ENCODE measurements at places on chromosomes 2 and 18.
A peak's percentile ranks its signal among the peaks of the same experiment; 100 is the strongest.

DNA sequence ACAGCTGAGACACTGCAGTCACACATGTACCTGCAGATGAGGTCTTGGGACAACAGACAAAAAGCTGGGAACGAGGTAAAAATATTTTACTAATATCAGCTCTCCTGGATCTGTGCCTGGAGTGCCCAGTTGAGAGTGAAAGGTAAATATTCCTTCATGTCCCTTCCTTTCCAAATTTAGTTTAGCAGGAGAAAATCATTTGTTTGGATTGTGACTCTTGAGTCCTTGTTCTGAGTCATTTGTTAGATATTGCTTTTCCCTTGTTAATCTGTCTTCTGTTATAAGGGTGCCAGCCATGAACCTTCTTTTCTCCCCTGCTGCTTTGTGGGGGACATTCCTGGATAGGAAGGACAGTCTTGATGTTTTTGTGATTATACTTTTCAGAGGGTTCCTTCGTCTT, 329.2 kb downstream of the DSC3 start:
- DNase-seq = no peak

DNA sequence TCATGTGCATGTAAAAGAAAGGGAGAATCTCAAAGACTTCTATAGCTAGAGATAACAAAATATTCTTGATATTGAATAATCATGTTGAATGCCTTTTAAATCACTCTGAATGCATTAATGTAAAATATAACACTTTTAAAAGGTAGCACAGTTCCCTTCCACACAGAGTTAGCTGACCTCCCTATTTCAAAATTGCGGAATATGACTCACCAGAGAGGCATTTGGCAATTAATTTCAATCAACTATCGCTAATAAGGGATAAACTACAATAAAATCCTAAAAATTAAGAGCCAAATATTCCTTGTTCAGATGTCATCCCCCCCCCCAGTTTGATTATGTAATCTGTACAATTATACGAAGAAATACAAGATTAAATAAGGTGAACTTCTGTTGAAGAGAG, 29.3 kb downstream of the ZC3H15 start:
- no peak for DNase-seq

GRCh38 chr2:210180477-210180876, 9.3 kb upstream of the KANSL1L start:
- DNase-seq = no peak

GRCh38 chr2:196337208-196337953, 166.0 kb upstream of the STK17B start:
- peak; percentile 80 for DNase-seq

DNA sequence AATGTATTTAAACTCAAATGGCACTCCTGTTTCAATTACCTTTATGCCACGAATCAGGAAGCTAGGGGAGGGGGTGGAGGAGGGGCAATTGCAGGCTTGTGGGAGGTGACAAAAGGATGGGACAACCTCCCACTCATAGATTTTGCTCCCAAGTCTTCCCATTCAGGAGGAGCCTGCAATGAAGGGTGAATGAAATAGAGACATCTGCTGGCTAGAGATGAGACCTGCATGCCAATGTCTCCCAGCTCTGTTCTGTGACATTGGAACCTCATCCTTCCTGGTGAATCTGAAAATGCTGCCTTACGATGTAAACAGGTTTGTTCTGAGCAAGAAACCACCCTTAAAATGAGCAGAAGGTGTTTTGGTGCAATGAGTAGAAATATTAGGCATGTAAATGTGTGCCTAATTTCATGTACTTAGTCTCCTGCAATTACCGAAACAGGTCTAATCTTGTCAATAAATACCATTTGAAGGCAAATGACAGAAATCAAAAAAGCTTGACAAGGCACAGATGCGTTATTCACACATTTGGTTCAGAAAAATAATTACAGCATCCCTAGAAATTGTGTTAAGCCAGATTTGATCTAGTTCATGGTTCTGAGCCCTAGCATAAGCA, 2.7 kb upstream of the PID1 start:
- peak; percentile 61 for DNase-seq

DNA sequence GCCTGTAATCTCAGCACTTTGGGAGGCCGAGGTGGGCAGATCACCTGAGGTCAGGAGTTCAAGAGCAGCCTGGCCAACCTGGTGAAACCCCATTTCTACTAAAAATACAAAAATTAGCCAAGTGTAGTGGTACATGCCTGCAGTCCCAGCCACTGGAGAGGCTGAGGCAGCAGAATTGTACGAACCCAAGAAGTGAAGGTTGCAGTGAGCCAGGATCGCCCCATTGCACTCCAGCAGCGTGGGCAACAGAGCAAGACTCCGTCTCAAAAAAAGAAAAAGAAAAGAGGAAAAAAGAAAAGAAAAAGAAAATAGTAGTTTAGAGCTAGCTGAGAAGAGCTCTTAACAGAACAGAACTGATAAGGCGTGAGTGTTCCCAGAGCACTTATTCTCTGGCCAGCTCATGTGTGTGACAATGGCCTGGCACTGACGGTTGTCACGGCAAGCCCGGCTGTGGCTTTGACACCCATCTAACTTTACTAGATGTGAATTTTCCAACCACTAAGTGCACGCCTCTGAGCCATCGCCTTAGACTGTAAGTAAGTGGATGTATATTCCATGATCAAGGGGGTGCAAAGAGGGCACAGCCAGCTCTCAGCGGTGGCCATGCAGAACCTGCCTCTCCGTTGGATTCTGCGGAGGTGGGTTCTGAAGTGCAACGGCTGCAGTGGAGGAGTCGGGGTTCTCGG, 80.0 kb downstream of the ZNF516 start:
- no peak for DNase-seq

GRCh38 chr2:170681311-170681710, 33.8 kb upstream of the SP5 start:
- no peak for DNase-seq

GRCh38 chr2:203693242-203693879, 13.1 kb upstream of the CD28 start:
- no peak for DNase-seq

GRCh38 chr2:239297142-239298004, 103.4 kb downstream of the HDAC4 start:
- DNase-seq = no peak

DNA sequence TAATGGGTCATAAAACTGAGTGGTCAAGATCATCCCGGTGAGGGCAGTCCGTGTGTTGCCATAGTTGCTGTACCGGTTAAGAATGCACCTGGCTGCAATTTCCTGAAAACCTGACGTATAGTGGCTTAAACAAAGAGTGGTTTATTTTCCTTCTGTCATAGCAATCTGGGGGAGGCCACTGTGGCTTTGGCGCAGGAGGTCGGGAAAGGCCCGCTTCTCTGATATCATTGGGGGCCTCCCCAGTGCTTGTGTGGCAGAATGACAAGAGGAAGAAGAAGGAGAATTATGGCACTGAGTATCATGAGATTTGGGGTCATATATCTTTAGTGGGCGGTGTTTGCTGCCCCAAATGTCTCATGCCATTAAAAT, 4.4 kb downstream of the C2orf92 start:
- DNase-seq = peak; percentile 30

DNA sequence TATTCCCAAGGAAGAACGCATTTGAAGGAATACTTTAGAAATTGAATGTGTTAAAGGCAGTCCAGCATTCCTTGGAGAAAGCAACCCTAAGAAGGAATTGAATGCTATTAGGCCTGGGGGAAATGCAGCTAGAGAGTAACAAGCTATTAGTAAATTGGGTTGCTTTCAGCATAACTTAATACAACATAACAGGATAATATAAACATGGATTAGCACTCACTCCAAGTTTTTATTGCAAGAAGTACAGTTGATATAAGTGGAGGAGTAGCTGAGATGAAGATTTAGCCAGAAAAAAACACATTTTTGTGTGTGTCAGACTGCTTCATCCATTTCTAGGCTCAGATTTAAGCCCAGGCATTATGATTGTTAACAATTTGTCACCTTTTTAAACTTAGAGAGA, 314.6 kb downstream of the MEIS1 start:
- DNase-seq = no peak

DNA sequence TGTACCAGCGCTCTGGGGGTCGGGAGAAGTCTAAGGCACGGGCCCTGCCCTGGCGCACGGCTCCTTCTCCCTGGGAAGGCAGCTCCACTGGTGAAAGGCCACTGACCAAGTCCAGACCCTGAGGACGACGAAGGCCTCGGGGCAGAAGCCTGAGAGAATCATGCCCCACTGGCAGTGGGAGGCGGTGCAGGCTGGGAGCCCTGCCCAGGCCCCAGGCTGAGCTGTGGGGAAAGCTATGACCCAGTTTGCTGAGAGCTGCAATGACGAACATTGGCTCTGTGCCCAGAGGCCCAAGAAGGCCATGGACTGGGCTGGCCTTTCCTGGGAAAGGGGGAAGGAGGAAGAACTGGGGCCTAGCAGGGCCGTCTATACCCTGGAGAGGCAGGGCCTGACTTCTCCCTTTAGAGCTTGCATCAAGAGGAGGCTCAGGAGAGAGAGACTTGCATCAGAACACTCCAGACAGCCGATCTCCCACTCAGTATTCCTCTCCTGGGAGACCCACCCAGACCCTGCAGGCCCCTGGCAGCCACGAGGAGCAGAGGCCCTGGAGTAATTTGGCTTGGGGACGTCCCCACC, 32.9 kb downstream of the HS1BP3 start:
- peak; percentile 48 for DNase-seq

GRCh38 chr2:10790228-10790973, 22.2 kb downstream of the PDIA6 start:
- no peak for DNase-seq

GRCh38 chr2:216033403-216033802, 20.1 kb upstream of the MREG start:
- DNase-seq = no peak

GRCh38 chr2:7707723-7708122, 790.5 kb downstream of the RNF144A start:
- DNase-seq = no peak

GRCh38 chr2:190837952-190838361, 42.7 kb upstream of the GLS start:
- DNase-seq = no peak

DNA sequence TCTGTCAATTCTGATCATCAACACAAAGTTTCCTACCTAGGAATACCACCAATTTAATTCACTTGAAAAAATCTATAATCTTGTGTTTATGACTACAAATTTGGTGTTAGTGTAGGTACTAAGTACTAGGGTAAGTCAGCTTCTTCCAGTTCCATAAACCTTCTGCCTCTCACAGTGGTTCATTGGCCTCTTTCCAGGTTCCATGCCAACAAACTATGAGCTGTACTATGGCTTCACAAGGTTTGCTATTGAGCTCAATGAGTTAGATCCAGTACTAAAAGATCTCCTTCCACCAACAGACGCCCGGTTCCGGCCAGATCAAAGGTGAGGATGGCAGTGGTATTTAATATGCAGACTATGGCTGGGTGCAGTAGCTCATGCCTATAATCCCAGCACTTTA, 58.8 kb downstream of the PRKRA start:
- no peak for DNase-seq

GRCh38 chr2:20071397-20072383, 20.3 kb upstream of the LAPTM4A start:
- DNase-seq = no peak

DNA sequence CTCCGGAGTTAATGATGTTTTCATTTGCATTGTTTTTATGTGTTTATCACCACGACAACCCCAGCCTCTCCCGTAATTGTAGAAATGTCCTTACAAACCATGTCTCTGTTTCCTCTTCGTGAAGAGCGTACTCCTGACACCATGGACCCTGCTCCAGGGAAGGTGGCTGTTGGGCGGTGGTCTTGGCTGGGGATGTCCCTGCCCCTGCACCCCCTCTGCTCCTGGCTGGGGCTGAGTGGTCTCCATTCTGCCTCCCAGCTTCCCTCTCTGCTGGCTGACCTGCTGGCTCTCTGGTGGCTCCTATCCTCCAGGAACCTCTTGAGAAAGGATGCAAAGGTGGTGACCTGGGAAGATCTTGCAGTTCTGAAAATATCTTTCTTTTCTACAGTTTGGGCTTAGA, 81.1 kb downstream of the ASB1 start:
- DNase-seq = no peak

- no peak for DNase-seq
Measured at GRCh38 chr18:48325115-48325665, 84.0 kb downstream of the ZBTB7C start.

DNA sequence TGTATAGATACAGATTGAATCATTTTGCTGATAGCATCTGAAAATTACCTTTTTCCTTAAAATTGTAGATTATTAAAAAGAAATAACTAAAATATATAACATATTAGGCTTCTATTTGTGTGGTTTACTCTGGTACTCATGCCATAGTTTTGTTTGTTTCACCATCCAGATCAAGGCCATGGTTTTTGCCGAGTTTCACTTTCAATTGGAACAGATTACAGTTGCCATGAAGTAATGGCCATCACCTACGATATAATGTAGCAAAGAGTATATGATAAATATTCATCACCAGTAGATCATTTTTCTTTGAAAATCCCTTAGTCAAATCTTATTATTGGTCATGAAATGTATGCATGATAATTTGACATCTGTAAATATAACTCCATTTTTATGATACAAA, 11.9 kb upstream of the DNAH7 start:
- peak; percentile 25 for DNase-seq

- DNase-seq = no peak
Measured at GRCh38 chr2:136108463-136108862, 9.5 kb downstream of the CXCR4 start.

GRCh38 chr2:229408962-229409361, 137.9 kb upstream of the PID1 start:
- DNase-seq = no peak

GRCh38 chr18:52070291-52070756, 269.7 kb upstream of the DCC start:
- no peak for DNase-seq

- DNase-seq = no peak
Measured at GRCh38 chr2:119259296-119259860, 35.7 kb downstream of the STEAP3 start.

DNA sequence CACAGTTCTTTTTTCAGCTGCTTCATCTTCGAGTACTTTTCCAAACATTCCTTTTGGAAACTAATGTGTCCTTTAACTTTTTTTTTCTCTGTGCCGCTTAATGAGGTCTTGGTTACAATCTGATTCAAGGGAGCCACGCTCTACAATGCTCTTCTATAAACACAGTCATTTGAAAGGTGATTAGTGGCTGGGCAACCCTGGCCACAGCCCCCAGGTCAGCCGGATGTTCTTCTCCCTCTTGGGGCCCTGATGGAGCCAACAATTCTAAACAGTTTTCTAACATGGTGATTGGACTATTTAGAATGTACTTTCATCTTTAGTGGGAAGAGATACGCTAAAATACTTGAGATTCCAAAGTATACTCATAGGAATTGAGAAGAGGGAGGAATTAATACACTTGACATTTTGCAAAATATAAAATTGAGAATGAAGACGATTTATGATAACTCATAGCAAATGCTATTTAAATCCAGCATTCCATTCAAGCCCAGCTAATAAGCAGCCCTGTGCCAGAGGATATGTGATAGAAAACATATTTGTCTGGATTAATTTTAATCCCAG, 83.7 kb upstream of the MBOAT2 start:
- DNase-seq = no peak

DNA sequence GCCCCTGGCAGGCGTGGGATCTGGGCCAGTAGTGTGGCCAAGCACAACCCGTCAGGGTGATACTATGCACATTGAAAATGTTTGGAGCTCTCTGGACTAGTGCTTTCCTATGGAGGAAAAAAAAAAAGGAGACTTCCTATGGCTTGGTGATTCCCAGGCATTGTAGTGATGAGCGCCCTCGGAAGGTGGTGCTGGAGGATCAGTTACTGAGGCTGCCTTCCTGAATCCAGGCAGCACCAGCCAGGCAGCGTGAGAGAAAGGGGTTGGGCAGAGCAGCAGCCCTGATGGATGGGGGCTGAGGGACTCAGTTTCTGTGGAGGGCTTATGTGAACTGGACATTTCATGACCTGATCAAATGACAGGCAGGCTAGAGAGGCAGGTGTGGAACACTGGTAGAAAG, 70.9 kb downstream of the CHRNA1 start:
- DNase-seq = no peak

- no peak for DNase-seq
Measured at GRCh38 chr2:174716785-174717184, 47.5 kb downstream of the CHRNA1 start.
